T47D (cell line): ENCODE measurements at places on chromosomes 5 and 9.

DNA sequence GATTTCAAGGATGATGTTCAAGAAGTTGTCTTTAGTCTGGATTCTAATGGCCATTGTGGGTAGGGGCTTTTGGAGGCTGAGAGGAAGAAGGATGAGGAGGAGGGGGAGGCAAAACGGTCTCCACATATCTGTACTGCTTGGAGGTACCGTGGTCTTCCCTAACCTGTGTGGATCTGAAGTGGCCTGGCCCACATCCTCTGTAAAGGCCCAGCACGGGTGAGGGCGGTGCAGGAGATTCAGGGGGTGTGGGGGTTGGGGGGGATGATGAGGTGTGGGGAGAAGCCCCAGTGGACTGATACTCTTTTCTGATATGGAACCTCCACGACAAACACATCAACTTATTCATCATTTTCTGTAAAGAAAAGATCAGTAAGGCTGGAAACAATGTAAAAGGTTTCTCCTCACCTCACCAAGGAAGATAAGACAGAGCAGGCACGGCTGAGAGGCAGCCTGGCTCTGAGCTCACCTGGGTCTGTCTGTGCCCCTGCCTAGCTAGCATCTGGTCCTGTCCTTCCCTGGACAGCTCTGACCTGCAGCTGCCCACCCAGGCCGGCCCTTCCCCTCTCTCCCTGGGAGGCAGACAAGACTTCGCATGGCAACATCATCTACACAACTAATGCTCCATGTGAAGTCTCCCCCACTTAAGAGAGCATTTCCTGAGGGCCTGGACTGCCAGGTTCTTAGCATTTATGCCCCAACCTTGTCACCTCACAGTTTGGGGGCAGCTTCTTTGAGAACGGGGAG, 5.6 kb upstream of the IL3 start:
- no peak for DNase-seq

DNA sequence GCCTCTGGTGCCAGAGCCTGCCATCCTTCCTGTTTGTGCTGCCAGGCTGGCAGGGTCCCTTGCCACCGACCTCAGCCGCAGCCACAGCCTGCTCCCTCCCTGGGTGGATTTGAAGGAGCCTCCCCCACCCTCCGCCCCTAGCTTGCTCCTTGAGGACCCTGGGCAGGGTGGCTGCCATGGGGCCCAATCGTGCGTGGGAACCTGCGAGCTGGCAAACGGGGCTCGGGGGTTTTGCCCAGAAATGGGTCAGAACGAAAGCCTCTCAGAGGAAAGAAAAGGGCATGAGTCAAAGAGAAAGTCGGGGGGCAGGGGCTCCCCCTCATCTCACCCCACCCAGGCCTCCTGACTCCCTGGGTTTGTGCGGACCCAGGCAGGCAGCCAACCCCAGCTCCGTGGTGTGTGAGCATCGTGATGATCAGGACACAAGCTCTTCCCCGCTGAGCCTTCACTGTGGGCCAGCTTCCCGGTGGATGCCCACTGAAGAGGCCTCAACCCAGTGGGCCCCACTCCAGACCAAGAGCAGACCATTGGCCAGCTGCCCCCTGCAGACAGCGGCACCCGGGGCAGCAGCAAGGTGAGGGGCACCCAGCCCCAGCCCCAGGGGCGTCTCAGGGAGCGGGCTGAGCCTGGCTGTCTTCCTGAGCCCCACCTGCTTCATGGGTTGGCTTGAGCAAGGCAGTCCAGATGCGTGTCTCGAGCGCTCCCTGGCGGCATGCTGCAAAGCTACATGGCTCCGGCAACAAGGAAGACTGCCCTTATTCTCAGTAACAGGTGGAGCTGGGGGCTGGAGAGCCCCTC, 3.0 kb upstream of the FUT7 start:
- DNase-seq, result peak; percentile 95

- no peak for DNase-seq
These were observed 136.5 kb downstream of the SNX18 start for GRCh38 chr5:54653956-54654614.

DNA sequence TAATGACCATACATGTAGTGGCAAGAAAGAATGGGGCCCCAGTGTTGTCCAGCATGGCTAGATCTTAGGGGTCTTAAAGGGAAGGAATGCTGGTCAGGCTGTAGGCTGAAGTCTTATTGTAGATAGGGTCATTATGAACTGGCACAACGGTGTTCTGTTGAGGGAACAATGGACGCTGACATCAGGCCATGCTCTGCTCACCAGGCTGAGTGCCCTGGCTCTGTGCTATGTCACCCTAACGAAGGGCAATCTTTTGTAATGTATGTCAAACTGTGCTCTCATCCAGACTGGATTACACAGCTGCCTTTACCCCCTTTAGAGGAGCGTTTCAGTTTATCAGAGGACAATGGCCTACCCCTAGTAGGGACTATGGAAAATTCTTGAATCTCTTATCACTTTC, 14.6 kb upstream of the ZNF608 start:
- no peak for DNase-seq

- DNase-seq, result no peak
These were observed 254.1 kb upstream of the ACTBL2 start for GRCh38 chr5:57736716-57737115.

DNA sequence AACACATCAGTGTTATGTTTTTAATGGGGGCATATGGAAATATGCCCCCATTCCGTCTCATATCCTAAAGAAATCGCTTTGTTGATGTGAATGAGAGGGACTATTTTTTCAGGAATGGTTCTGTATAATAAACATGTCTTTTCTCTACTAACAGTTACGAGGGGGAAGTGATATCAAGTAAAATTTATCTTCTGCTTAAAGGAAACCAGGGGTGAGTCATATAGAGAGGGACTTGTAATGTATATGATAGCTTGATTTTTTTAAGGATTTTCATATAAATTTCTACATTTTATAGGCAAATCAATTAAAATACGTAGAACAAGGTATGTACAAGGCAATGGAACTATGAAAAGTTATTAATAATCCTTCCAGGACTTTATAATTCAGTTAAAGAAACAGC, 207.1 kb downstream of the SEMA5A start:
- no peak for DNase-seq

DNA sequence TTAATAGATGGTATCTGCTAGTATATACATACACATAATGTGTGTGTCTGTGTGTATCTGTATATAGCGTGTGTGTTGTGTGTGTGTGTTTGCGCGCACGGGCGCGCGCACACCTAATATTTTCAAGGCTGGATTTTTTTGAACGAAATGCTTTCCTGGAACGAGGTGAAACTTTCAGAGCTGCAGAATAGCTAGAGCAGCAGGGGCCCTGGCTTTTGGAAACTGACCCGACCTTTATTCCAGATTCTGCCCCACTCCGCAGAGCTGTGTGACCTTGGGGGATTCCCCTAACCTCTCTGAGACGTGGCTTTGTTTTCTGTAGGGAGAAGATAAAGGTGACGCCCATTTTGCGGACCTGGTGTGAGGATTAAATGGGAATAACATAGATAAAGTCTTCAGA, 757 bp downstream of the FXN start:
- no peak for DNase-seq
